ENCODE measurements at places on chromosomes 7 and 10.

DNA sequence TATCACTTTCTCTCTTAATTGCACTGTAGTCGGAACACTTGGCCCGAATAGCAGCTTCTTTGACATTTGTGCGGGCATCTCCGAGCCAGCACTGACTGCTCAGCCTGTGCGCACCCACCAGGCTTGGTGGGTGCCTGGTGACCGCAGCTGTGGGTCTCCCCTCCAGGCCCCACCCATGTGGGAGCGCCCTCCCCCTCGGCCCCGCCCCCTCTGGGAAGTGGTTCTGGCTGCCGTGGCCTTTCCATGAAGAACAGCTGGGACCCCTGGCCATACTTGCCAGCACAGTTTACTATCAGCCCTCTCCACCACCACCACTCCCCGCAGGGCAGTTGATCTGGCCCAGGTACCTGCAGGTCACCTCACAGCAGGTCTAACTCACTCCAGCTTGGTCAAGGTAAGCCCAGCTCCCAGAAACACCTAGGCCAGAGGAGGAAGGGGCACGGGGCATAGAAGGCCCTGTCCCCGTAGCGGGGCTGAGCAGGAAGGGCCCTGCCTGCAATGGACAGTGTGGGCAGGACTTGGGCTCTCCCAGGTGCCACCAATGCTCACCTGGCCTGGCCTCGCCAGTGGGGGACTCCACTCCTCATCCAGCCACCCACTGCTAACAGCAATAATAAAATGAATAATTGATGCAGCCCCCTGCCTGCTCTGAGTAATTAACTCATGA is 5.8 kb downstream of the RASGEF1A start:
- no peak for DNase-seq

- no peak for DNase-seq
Measured at GRCh38 chr7:55438085-55438756, 73.1 kb downstream of the LANCL2 start.

DNA sequence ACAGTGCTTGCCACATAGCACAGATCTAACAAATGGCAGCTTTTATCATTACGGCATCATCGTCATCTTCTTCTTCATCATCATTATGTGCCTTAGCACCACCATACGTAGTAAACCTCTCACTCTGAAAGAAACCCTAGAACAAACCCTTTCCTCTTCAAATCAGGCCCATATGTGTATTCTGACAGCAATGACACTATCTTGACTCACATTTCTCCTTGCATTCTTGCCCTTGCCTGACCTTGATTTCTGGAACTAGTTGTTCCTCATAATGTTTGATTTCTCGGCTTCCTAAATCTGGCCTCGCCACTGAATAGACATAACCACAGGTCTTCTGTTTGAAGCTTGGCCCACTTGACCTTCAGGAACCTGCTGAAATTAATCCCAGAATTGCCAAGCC is 115.3 kb downstream of the DGKI start:
- DNase-seq = no peak

- DNase-seq = no peak
Measured at GRCh38 chr10:75231672-75232581, 3.8 kb downstream of the COMTD1 start.

DNA sequence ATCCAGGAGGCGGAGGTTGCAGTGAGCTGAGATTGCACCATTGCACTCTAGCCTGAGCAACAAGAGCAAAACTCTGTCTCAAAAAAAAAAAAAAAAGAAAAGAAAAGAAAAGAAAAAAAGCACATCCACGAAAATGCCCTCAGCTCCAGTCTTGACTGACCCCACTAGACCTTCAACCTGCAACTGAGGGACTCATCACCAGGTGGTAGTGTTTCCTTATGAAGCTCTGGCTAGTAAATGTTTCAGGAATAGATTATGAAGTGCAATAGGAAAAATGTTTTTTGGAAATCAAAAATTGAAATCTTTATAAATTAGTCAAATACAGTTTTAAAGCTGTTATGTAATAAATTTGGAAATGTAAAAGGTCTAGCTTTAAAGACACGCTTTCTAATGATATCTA is 22.4 kb downstream of the TLL2 start:
- no peak for DNase-seq

DNA sequence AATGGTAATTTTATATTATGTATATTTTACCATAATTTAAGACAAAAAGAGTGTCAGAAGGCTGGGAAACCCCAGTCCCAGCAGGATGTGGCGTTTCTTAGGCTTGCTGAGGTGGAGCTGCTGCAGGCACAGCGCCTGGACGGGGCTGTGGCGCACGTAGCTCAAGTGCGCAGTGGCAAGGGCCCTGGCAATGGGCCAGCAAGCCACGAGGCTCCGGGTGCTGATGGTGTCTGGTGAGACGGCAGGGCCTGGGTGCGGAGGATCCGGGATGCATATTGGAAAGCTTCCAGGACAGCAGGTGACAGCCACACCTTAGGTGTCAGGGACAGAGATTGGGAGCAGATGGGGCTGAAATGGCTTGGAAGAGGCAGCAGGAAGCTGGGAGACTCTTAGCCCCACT is 37.2 kb downstream of the CLEC2L start:
- DNase-seq = no peak

- no peak for DNase-seq
Measured at GRCh38 chr7:23061327-23061726, 44.3 kb upstream of the KLHL7 start.

DNA sequence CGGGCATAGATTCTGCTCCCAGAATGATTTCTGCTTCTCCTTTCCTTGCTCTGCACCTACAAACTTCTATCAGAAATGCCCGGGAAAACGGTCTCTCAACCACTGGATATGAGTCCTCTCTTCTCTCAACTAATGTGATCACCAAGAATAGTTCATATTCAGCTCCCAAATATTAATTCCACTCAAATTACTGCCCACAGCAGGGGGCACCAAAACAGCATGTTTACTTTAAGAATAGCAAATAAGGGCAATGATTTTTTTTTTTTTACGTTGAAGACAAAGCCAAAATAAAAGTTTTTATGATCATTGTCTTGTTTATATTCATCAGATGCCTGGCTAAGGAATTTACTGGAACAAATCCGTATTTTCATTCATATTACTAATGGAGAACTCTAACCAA is 94.9 kb upstream of the PRSS1 start:
- DNase-seq = no peak

DNA sequence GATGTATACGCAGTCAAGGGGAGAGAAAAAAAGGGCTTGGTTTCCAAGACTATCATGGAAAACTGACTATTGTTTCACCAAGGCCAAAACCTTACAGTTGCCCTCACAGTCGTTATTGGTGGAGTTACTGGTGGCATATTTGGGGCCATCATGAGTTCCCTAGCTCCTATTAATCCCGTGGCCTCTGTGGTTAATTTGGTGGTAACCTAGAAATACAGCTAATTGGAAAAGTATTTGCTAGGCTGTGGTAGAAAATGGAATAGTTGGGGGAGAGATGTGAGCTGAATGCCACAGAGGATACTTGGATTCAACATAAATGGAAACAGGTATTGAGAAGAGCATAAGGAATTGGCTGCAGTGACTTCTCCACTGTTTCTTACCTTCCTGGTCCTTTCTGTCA is 450.7 kb downstream of the KCNMA1 start:
- no peak for DNase-seq

- DNase-seq = no peak
Measured at GRCh38 chr10:15245530-15245929, 77.0 kb upstream of the NMT2 start.

DNA sequence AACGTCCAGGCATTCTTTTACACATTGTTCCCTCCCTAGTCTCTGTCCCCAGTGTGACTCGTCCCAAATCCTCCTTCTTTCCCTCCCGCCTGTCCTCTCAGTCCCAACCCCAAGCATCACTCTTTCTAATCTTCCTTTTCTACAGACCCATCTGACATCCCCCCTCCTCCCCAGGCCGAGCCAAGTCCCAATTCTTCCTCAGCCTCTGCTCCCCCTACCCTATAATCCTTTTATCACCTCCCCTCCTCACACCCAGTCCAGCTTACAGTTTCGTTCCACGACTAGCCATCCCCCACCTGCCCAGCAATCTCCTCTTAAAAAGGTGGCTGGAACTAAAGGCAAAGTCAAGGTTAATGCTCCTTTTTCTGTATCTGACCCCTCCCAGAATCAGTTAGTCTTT is 95.1 kb downstream of the MACC1 start:
- DNase-seq = no peak

GRCh38 chr10:13759168-13759567 is 172.4 kb downstream of the PRPF18 start:
- no peak for DNase-seq

DNA sequence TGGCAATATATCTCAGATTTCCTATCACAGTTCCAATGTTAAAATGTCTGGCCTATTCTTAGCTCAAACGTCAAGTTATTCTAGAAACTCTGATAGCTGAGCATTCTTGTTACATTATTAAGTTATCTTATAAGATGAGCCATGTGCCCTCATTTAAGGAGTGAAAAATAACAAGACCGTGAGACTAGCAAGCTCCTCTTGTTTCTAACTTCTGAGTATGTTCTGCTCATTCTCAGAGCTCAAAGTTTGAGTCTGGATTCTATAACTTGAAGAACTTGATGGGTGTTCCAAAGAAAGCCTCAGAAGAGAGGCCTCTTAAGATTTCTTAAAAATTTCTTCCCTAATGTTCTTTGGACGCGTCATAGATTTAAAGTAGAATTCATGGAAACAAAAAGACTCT is 215.2 kb downstream of the HTR7 start:
- DNase-seq = no peak

DNA sequence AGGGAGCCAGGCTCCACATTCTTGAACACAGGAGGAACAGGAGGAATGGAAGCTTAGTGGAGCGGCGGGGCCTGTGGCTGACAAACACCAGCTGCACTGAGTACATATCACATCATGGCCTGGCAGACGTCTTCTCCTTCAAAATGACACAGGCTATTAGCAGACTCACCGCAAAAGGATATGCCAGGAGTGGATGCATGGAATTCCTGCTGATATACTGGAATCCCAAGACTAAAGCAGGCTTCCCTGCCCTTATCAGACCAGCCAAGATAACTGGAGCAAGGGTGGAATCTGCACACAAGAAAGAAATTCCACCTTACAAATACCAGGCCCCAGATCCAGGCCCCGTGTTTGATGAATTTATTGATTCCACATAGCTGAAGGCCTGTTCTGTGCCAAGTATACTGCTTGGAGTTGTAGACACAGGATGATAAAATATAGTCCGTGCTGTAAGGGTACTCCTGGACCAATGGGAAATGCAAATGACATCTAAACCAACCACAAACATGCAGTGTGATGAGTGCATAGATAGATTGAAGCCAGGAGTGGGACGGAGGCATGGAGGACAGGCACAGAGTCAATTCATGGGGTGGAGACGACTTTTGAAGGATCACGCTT is 480.5 kb upstream of the ZMIZ1 start:
- DNase-seq = no peak

DNA sequence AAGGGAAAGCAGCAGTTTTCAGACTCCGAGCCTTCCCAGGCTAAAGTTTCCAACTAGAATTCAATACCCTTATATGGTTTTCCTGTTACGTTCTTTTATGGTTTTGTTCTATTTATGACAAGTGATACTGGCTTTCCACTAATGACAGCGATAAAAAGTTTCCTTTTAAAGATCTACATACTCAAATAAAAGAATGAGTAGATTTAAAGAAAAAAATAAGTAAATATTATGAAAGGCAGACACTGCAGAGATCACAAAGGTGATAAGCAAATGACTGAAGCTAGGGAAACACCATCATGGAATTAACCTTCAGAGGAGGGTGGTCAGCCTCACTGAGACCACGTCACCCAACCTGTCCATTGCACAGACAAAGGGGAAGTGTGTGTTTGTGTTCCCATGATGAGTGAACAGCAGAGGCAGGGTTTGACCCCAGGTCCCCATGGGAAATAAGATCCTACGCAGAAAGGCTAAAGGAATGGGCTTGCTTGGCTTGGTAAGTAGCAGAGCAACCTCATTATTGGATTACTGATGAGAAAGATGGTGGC is 4.0 kb downstream of the VSIR start:
- DNase-seq = no peak

DNA sequence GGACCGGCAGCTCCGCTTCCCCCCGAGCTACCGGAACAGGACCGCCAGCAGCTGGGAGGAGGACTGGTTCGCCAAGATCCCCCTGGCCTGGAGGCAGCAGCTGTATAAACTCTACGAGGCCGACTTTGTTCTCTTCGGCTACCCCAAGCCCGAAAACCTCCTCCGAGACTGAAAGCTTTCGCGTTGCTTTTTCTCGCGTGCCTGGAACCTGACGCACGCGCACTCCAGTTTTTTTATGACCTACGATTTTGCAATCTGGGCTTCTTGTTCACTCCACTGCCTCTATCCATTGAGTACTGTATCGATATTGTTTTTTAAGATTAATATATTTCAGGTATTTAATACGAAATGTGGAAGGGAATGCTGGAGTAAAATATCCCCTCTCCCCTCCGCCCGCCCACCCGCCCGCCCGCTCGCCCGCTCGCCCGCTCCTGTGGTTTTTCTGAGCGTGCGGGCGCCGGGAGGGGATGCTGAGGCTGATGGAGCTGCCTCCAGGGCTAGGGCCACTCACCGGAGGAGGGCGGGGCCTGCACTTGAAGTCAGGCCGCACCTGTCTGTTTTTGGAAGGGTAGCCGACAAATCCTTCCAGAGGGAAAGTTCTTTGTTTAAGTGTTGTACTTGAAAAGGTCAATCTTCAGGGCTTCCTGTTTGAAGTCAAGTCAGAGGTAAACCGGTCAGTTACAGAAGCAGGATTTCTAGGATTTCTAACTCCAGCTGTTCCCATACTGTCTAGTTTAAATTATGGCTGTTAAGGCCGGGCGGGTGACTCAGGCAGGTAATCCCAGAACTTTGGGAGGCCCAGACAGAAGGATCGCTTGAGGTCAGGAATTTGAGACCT is 30.5 kb downstream of the CHST12 start:
- DNase-seq = no peak

DNA sequence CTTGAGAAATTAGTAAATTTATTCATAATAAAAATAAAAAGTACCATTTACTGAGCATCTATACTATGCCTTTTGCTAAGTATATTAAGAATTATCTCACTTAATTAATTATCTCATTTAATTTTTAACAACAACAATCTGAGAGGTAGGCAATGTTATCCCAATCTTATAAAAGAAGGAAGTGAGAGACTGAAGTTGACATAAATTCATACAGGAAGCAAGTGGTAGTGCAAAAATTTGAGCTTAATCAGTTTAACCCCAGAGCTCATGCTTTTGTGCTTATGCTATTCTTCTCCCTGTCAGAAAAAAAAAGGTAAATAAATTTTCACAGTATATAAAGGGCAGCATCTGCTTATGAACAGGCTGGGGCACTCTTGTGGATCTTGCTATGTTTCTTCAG is 2.7 kb upstream of the LIPF start:
- DNase-seq = no peak

DNA sequence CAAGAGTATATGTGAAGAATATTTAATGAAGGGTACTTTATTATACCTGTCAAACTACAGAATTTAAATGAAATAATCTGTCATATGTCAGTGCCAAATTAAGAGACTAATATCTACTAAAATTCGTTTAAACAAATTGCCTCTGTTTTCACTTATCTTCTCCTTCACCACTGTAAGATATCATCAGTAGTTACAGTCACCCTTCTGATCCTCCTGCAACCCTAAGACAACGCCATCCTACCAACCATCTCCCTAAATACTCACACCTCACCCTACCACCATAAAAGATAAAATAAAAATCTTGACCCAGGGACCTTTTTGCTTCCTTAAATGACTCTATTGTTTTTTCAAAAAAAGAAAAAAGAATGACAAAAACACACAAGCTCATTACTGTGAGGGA is 20.8 kb downstream of the EZH2 start:
- DNase-seq = no peak

Measured in cortex of kidney (tissue), 1 donor.